ENCODE measurements at places on chromosomes 5 and 9.

DNA sequence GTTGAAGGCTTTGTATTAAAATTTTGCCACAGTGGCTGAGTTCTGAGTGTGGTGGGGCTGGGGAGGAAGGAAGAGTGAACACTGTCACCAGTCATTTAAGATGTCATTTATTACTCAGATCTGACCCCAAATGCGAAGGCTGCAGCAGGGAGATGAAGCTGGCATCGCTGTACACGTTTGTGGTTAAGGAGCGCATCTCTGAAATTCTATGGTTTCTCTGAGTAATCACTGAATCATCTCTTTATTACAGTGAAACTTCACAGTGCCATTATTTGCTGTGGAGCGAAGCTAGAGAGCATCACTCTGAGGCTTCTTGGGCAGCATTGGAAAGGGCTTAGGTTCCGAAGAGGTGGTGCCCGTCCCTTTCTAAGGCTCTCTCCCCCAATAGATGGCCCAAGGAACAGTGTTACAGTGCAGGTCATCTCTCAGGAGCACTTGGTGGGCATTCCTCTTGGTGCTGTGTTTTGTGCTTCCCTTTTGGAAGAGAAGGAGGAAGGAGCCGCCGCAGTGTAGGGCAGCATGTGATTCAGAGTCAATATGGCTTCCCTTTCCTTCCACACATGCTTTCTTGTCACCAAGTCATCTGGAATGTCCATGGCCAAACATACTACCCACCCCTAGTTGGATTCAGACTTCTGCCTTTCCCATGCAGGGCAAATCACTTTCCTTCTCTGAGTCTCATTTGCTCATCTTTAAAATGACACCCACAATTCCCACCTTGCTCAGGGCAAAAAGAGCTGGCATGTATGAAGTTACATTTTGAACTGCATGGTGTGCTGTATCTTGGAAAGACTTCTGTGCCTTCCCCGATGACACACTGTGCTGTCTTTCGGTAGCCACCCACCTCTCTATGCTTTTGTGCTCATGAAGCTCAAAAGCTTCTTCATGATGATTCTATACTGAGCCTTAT is 9.3 kb upstream of the TEX48 start:
- peak; percentile 43 for DNase-seq

DNA sequence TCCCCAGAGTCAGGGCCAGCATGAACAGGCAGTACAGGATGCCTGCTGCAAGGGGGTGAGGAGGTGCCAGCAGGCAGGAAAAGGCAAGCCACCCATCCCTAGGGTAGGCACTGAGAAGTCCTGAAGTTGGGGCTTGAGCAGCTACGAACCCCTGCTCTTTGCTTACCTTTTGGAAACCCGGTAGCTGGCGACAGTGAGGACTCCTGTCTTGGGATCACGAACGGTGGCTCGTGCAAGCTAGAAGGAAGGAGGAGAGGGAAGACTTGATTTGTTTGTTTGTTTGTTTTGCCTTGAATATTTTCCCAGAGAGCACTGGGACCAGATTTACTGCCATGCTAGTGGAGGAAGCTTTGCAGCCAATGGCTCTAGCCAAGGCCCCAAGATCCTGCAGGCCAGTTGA is 23.7 kb downstream of the P4HA2 start:
- DNase-seq = no peak

GRCh38 chr5:84113246-84114105 is 271.2 kb downstream of the EDIL3 start:
- no peak for DNase-seq

DNA sequence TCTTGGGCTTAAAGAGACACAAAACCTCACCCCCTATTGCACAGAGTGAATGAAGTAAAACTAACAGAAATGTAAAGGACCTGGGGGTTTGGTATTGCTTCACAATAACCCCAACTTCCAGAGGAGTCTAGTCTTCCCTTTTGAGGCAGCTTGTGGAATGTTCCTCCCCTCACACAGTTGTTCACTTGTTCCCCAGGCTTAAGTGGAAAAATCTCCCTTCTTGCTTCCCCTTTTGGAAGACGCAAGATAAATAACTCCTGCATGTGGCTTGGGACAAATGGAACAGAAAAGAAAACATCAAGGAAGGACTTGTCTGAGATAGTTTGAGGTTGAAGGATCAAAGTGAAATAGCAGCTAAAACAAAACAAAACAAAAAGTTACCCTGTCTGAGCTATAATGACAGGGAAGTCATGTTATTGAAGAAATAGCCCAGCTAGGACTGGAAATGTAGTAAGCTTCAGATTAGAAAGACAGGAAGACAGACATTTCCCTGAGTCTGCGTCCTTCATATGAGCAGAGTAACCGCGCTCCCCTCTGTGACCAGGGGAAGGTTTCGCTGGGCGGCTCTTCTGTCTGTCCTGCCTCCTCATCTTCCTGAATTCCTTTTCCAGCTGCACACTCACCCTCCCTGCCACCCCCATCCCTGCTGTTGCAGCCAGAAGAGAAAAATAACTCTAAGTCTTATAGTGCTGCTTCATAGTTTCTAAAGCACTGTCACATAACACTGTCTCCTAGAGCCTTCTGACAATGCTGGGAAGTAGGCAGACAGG is 8.8 kb downstream of the SPARC start:
- no peak for DNase-seq

- no peak for DNase-seq
These were observed 260.6 kb downstream of the DENND1A start for GRCh38 chr9:123669346-123669745.

DNA sequence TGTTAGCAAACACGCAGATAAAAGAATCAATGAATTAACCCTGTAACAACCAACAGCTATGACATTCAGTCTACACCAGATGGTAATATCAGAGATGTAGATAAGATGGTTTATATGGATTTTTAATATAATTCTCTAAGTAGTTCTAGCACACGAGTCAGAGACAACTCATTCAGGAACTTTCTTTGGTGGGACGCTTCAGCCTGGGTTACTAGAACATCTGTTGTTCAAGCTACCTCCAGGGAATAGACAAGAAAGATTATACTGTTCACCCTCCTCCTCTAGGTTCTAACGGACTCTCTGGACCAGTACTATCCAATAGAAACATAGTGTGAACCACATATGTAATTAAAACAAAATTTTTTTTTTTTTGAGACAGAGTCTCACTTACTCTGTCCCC is 73.8 kb downstream of the RAPGEF1 start:
- no peak for DNase-seq

- no peak for DNase-seq
These were observed 340.9 kb downstream of the KCNN2 start for GRCh38 chr5:114702731-114703130.

All from stimulated activated CD8-positive, alpha-beta memory T cell treated with anti-CD3 and anti-CD28 coated beads, Interleukin-2, amount 100 ng/mL, for 1 hour (primary cell).